Activated CD4-positive, alpha-beta T cell treated with anti-CD3 and anti-CD28 coated beads, Interleukin-2, amount 10 ng/mL, durations not matched to agents 7 days and 5 days (primary cell): ENCODE measurements at places on chromosomes 6 and 20.

DNA sequence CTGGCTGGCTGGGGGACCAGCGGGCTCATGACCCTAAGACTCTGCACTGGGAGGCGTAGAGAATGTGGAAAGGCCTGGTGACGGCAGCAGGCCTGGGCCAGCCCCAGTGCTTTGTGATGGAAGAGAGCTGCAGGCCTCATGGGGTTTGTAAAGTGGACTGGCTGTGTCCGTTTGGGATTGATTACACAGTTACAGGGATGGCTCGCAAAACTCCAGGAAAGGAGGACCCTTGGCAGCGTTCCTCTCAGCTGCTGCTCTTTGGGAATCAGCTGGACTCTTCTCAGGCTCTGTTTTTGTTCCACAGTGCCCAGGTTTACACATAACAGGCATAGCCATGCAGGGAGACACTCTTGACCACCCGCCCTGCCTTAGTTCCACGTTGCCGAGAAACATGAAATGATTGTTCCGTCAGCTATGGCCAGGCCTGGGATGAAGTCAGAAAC lies 89.0 kb downstream of the SLX4IP start:
- H3K4me3 ChIP-seq = no peak overlapping the region
- peak overlapping the region; percentile 22 for H3K27ac ChIP-seq
- no peak for DNase-seq
- H3K36me3 ChIP-seq = peaks cover 7% of the 10 kb centered on the region
- H3K27me3 ChIP-seq = no peaks in the 10 kb centered on the region

- no peaks in the 10 kb centered on the region for H3K36me3 ChIP-seq
- no peak overlapping the region for H3K4me3 ChIP-seq
- peaks cover 14% of the 10 kb centered on the region for H3K27me3 ChIP-seq
- H3K4me1 ChIP-seq = peaks cover 3% of the 10 kb centered on the region
Measured at GRCh38 chr20:3431109-3431508, 23.6 kb upstream of the DNAAF9 start.

DNA sequence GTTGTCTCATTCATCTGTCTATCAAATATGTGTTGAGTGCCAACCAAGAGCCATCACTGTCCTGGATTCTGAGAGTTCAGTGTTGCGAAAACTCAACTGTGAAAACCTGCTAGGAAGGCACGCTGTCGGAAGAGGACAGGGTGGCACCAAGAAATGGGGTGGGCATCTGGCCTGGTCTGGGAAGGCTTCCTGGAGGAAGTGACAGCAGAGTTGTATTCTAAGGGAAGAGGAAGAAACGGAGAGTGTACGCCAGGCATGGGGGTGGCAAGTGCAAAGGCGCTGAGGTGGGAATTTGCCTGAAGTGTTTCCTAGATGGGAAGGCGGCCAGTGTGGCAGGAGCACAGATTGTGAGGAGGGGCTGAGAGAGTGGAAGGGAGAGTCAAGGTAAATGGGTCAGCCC lies 91.2 kb downstream of the ANKRD60 start:
- H3K4me1 ChIP-seq = no peaks in the 10 kb centered on the region
- H3K27me3 ChIP-seq = peaks cover 40% of the 10 kb centered on the region
- no peak for DNase-seq
- no peak overlapping the region for H3K27ac ChIP-seq

GRCh38 chr20:6055981-6056569 lies 2.2 kb upstream of the LRRN4 start:
- H3K36me3 ChIP-seq = no peaks in the 10 kb centered on the region
- peaks cover 8% of the 10 kb centered on the region for H3K4me1 ChIP-seq
- no peak overlapping the region for H3K27ac ChIP-seq
- H3K4me3 ChIP-seq = no peak overlapping the region
- peaks cover 37% of the 10 kb centered on the region for H3K27me3 ChIP-seq

DNA sequence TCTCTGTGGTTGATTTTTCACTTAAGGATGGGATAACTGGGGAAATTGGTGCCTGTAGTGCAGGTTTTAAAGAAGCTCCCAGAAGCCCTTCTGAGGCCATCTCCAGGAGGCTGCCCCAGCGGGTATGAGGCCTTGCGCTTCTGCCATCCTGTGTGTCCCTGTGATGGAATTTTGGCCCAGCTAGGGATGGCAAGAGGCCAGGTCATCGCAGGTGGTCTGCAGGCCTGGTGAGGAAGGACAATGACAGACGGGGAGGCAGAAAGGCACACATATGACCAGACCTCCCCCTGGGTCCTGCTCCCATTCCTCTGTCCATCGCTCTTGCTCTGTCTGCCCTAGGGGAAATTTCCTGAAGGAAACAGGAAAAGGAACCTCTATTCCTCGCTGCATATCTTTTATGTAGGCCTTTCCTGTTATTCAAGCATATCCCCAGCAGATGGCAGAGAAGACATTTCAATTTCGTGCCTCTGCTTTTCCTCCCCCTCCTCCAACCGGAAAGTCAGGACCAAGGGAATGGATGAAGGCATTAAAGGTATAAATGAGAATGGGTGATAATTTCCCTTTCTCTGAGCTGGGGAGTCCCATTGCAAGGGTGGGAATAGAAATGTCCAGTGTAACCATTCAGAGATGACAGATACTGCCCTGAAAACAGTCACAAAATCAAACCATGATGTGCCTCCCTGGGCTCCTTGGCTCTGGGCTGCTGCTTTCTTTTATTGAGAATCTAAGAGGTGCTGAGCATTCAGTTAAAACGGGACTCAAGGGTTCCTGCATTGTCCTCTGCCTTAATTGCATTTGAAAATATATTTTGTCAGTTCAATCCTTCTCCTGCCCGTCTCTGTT lies 17.6 kb upstream of the HLA-F start:
- H3K27me3 ChIP-seq = peaks cover 22% of the 10 kb centered on the region
- no peaks in the 10 kb centered on the region for H3K36me3 ChIP-seq
- H3K27ac ChIP-seq = no peak overlapping the region
- peaks cover 46% of the 10 kb centered on the region for H3K4me1 ChIP-seq
- peak; percentile 41 for DNase-seq
- H3K4me3 ChIP-seq = no peak overlapping the region

- H3K27ac ChIP-seq = no peak overlapping the region
- no peak for DNase-seq
- H3K4me1 ChIP-seq = peaks cover 4% of the 10 kb centered on the region
- H3K4me3 ChIP-seq = no peak overlapping the region
Measured at GRCh38 chr6:111494951-111495635, 12.1 kb upstream of the REV3L start.

GRCh38 chr20:32358883-32359632 lies 927 bp downstream of the ASXL1 start:
- peaks cover 72% of the 10 kb centered on the region for H3K4me1 ChIP-seq
- DNase-seq = peak; percentile 79
- H3K27ac ChIP-seq = peak overlapping the region; percentile 95
- no peaks in the 10 kb centered on the region for H3K27me3 ChIP-seq
- H3K36me3 ChIP-seq = peaks cover 17% of the 10 kb centered on the region

- DNase-seq = no peak
- no peaks in the 10 kb centered on the region for H3K4me1 ChIP-seq
- H3K27me3 ChIP-seq = no peaks in the 10 kb centered on the region
- H3K4me3 ChIP-seq = no peak overlapping the region
Measured at GRCh38 chr6:136070815-136071214, 179.3 kb downstream of the MTFR2 start.

DNA sequence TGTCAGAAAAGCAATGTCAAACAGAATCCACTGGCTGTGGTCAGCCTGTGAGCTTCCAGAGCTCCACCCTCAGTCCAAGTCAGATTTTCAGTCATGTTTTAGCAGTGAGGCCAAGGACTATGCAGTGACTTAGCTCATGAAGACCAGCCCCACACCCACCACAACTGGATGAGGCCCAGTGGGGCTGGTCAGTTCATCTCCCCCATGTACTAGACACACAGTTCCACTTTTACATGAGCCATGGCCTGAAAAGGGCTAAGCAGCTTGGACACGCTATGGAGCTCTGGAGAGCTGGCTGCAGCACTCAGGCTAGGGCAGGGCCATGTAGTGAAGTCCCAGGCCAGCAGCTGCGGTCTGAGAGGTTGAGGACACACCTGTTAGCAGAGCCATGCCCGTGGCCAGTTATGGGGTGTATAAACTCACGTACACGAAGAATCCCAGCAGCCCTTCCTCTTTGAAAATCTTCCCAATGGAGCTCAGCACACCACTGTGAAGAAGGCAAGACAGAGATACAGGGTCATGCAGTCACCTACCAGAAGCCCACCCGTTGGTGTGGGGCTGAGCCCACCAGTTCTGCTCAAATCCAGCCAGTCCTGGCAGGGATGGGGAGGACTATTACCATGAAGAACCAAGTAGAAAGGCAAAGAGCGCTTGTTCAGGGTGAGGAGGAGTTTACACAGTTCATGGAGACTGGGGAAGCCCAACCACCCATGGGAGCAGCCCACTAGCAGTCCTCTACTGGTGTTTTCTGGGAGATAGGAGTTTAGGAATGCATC lies 10.6 kb downstream of the MTCH1 start:
- no peak overlapping the region for H3K4me3 ChIP-seq
- no peaks in the 10 kb centered on the region for H3K27me3 ChIP-seq
- H3K27ac ChIP-seq = no peak overlapping the region

DNA sequence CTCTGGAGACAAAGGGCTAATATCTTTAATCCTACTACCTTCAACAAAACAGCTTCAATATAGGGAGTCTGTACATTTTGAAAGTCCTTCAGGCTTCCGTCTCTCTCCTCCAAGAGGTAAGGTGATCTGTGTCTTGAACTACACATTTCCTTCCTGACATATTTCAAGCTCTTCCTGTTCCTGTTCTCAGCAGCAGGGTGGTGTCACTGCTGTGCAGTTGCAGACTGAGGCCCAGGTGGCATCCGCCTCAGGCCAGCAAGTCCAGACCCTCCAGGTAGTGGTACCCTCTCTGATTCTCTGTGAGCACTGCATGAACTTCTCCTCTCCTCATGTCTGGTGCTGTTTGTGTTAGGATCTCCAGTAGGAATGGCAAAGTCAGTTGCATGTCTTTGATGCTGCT lies 7.8 kb downstream of the NFYA start:
- H3K27ac ChIP-seq = peak overlapping the region; percentile 91
- peak overlapping the region; percentile 70 for H3K4me3 ChIP-seq
- peaks cover 58% of the 10 kb centered on the region for H3K36me3 ChIP-seq
- peaks cover 67% of the 10 kb centered on the region for H3K4me1 ChIP-seq
- H3K27me3 ChIP-seq = no peaks in the 10 kb centered on the region

DNA sequence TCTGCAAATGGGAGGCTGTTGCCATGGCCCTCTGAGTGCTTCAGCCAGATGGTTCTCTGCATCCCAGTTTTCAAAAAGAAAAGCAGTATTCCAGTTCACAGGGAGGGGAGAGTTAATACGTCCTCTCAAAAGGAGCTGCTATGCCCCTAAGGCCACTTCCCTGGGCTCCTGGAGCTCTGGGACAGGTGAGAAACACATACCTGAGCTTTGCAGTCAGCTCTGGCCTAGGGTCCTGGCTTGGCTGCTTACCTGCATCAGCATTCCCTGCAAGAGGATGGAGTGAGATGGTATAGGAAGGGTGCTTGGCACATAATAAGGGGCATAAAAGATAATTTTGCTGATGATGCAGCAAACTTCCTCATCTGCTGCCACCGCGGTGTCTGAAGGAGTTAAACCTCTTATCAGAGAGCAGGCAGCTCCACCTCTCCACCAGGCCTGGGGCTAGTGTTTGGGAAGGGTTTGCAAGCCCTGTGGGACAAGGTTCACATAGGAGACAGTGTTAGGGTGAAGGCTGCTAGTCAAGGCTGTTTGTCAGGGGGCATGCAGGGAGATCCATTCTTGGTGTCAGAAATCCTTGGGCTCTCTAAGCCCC lies 62.7 kb downstream of the SLC24A3 start:
- DNase-seq = no peak
- no peak overlapping the region for H3K27ac ChIP-seq
- no peaks in the 10 kb centered on the region for H3K27me3 ChIP-seq
- H3K4me1 ChIP-seq = no peaks in the 10 kb centered on the region
- H3K36me3 ChIP-seq = no peaks in the 10 kb centered on the region
